ENCODE measurements at places on chromosomes 12 and 14.
A peak's percentile ranks its signal among the peaks of the same experiment; 100 is the strongest.

DNA sequence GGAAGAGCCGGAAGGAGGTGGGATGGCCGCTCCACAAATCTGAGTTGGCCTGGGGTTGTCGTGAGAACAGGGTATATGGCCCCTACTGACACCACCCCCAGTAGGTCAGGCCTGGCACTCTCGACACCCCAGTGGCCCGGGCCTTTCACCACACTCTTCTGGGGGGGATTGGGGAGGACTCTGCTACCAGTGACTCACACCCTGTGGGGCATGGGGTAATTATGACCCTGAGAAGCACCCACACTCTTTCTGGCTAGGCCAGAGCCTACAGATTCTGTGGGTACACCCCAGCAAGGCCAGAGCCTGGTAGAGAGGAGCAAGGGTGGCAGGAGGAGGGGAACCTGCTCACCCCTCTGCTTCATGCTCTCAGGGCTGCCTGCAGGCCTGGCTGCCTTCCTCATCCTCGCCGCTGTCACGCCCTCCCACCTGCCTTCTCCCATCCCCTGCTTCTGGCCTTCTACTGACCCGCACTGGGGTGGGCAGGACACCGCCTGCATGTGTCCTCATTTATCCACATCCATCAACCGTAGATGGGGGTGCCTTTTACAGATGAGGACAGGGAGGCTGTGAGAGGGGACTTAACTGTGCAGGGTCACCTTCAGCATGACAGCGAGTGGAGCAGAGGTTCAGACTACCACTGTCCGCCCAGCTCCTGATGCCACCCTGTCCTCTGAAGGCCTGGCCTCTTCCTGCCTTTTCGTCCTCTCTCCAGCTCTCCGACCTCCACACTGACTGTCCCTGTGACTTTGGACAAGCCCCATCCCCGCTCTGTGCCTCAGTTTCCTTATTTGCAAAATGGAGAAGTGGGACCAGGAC, 18.4 kb downstream of the ASB2 start:
- DNase-seq = no peak

GRCh38 chr12:89038831-89039512, 313.3 kb downstream of the DUSP6 start:
- no peak for DNase-seq

DNA sequence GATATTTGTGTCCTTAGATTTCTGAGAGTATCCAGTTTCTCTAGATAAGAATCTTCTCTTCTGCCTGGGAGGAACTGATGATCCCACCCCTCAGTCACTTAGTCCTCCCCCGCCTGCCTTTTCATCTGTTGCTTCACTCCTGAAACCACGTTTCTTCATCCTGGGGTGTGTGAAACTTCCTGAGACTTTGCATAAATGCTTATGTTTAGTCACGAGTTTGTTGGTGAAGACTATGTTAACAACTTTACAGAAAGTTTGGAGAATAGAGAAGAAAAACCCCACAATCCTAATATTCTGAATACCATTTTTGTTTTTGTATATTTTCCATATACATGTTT, 33.2 kb downstream of the MARK3 start:
- no peak for DNase-seq

DNA sequence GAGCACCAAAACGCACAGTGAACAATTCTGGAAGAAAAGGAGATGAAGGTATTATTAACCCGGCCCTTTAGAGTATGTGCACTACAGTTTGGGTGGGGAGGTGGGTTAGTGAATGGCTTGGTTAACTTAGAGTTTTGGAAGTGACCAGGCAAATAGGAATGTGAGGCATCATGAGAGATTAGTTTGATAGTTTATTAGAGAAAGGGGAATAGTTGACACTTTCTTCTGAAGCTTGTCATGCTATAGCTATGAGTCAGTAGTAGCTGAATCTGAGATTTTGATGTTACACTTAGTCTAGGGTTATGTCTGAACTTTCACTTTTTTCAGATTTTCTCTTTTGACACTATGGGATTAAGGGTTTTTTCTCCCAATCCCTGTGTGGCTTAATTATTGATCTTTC, 567.2 kb downstream of the SNAPC1 start:
- no peak for DNase-seq

DNA sequence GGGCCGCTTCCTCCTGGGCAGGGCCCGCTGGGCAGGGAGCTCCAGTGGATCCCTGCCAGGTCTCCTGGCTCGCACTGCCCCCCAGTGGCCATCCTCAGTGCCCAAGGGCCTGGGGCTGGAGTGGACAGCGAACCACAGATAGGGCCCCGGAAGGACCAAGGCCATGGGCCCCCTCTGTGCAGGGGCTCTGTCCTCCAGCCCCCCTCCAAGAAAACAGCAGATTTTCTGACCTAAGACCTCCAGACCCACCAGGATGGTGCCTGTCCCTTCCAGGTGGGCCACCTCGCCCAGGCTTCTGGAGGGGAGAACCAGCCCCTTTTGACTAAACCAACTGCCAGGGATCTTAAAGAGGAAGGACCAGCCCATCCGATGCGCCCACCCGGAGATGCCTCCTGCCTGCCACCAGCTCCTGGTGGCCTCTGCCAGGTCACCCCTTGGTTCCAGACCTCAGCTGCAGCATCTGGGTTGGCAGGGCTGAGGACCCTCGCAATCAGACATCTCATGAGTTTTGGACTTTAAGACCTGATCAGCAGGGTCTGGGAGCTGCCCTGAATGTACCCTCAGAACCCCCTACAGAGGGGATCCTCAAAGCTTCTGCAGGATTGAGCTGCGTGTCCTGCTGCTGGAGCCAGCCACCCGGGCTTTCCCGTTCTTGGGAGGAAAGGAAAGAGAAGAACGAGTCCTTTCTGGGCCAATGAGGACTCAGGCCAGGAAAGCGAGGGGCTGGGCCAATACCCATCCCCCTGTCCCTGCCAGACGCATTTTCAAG, 325.8 kb upstream of the DIO3 start:
- DNase-seq = peak; percentile 32

DNA sequence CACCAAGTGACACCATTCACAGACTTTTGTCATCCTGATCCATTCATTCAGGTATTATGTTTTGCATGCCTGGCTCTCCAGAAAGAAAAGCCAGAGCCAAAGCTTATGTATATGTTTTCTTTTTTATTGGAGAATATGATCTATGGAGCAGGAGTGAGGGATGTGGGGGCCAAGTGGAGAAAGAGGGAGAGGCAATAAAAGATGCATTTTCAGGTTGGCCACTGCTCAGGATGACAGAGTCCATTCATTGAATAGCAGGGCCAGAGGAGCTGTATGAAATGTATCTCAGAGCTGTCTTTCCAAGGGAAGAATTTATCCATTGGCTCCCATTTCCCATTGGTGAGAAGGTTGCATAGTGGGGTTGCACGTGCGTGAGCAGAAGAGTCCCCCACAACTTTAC, 416.1 kb downstream of the ATP23 start:
- DNase-seq = no peak

DNA sequence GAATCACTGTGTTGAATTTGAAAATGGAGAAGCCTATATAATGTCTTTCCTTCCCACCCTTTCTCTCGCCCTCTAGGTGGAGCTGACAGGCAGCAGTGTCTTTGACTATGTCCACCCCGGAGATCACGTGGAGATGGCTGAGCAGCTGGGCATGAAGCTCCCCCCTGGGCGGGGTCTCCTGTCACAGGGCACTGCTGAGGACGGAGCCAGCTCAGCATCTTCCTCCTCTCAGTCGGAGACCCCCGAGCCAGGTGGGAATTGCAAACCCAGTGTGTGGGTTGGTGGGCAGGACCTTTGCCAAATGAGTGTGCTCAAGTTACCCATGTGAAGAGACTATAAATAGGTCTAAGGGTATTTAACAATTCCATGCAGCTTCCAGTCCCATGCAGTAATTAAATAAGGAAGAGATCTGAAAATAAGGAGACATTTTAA, 274.7 kb downstream of the EGLN3 start:
- DNase-seq = no peak

- no peak for DNase-seq
Measured at GRCh38 chr12:60231303-60231702, 635.5 kb downstream of the SLC16A7 start.

GRCh38 chr12:59834659-59835474, 239.0 kb downstream of the SLC16A7 start:
- DNase-seq = no peak

GRCh38 chr12:1525858-1526257, 68.5 kb downstream of the FBXL14 start:
- DNase-seq = no peak

- DNase-seq = no peak
Measured at GRCh38 chr12:46402941-46403718, 30.6 kb upstream of the SLC38A2 start.

- DNase-seq = no peak
Measured at GRCh38 chr14:24032727-24033418, 18.9 kb upstream of the CARMIL3 start.

DNA sequence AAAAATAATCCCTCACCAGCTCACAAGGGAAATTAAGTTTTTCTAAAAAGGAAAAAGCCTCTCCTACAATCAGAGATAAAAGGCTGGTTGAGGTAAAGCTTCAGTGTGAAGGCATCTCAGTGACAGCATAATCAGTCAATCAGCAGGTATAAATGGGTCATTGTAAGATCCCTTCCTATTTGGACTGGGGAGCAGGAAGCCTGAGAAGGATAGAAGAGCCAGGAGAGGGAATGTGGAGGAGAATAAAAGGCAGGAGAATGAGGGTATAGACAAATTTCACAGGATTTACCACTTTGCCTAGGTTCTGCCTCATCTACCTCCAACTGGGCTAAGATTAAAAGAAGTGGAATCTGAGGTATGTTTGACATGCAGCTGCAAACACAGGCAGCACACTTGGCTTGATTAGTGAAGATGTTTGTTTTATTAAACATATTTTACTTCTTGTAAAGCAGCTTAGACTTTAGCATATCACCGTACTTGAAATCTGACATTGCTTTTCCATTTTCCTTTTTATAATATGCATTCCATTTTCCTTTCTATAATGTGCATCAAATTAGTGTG, 479.1 kb upstream of the USP15 start:
- DNase-seq = no peak

DNA sequence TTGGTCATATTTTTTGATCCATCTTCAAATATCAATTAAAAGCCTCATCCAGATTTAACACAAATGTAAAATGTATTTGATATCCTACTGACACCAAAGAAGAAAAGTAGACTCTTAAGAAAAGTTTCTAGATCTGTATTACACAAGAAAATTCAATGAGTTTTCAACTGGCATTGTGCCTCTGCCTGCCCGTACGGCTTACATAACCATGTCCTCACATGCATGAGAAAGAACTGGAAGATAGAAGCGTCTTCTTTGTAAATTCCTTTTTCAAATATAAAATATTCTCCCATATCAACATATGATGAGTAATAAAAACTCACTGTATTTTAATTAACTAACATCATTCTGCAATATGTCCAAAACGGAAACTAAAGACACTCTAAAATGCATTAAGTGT, 7.2 kb downstream of the ANKS1B start:
- no peak for DNase-seq

DNA sequence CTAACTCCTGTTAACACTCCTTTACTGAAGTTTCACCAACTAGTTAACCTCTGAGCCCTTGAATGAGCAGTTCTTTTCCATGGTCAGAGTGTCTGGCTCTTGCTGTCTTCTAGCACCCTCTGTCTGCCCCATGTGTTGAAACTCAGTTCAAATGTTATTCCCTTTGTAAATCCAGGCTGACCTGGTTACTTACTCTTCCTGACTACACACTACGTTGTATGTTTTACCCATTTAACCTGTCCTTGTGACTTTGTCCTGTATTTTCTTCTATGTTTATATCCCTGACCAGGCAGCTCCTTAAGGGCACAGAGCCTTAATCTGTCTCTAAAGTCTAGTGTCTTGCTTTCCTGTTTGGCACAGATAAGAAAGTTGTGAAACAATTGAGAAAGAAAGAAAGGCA, 389.0 kb upstream of the RPL10L start:
- DNase-seq = no peak

- no peak for DNase-seq
Measured at GRCh38 chr14:75010472-75011093, 7.9 kb downstream of the EIF2B2 start.

- no peak for DNase-seq
Measured at GRCh38 chr14:85817430-85817829, 287.5 kb downstream of the FLRT2 start.

DNA sequence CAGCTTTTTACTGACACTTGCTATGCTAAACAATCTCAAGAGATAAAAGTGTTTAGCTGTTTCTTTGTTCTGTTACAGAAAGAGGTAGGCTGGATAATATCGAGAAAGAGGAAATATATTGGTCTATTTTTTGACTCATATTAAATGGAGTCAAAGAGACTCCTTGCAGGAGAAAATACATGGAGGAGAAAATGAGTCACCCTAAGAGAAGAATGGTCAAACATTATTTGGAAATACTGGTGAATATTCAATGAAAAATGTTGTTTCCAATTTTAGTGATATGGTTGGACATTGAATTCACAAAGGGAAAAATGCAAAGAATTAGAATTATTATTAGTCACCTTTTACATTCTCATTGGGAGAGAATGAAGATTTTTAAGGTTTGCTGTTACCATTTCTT, 3.2 kb downstream of the KCNJ8 start:
- DNase-seq = no peak

- DNase-seq = no peak
Measured at GRCh38 chr14:42683707-42684106, 1077.0 kb downstream of the LRFN5 start.

GRCh38 chr14:56782711-56783110, 27.6 kb downstream of the OTX2 start:
- DNase-seq = no peak

DNA sequence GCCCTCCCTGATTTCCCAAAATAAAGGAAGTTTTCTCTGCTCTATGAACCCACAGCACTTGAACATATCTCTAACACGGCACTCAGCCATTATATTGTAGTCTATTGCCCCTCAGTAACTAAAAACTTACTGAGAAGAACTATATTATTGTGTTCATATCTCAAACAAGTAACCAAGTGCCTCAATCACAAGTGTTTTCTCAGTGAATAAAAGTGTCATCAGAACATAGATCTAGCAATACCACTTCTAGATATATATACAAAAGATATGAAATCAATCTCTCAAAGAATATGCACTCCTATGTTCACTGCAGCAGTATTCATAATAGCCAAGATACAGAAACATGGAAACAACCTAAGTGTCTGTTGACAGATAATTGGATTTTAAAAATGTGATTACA, 138.1 kb downstream of the NELL2 start:
- DNase-seq = no peak
